ENCODE measurements at places on chromosomes 2 and 18.

DNA sequence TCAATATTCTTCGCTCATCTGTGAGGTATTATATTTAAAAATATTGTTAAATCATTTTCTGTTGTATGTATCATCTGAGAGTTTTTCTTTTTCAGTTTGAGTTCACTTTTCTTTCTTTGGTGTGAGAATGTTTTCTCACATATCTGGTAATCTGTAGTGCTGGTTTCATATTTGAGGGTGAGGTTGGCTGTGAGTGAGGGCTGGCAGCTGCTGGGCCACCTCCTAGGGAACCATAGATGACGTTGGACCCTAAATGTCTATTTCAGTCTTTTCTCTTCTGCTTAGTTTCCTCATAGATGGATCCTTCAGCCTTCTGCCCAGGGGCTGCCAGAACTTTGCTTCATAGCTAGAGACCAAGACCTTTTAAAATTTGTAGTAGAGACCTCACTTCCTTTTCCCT is 33.5 kb downstream of the MGAT5 start:
- no peak for DNase-seq

GRCh38 chr2:88254437-88255091 is 84.4 kb downstream of the THNSL2 start:
- no peak for DNase-seq

- DNase-seq, result no peak
These were observed 593.9 kb upstream of the NETO1 start for GRCh38 chr18:73461780-73462059.

DNA sequence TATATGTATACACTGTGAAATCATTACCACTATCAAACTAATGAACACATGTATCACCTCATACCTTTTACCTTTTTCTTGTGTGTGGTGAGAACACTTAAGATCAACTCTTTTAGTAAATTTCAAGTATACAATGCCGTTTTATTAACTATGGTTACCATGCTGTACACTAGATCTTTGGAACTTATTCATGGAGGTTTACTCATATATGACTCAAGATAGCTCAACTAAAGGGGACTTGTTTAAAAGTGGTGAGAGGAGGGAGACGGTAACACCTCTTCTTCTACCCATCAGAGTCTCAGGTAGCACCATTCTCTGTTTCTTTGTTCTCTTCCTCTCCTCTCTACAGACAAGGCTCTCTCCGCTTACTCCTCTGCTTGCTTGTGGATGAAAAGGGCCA is 36.1 kb upstream of the TMEM178A start:
- no peak for DNase-seq

DNA sequence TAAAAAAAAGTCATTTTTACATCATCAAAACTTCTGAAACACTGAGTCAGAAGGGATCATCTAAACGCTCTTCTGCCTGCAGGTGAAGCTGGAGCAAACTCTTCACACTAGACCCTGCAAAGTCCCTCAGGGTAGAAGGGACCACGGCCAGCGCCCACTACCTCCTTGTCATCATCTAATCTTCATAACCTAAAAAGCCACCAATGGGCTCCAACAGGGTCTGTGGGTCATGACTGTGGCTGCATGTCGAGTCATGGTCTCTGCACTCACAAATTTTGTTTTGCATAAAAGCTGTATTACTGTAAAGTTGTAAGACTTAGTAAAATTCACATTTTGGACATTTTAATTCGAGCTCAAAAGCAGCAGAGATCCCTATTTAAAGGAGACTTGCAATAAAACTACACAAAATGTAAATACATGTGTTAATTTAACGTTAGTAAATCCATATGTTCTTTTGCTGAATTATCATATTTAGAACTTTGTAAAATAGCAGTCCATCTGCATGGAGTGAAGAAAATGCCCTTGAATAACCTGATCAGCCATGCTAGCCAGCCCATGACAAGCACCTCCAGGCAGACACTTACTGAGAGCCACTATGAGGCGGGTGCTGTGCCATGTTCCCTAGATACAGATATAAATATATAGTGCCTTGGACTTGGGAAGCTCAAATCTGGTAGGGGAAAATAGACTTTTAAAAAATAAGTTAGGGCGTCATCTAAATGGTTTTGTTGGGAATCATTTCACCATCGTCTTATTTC is 437.2 kb upstream of the LYPD1 start:
- no peak for DNase-seq

DNA sequence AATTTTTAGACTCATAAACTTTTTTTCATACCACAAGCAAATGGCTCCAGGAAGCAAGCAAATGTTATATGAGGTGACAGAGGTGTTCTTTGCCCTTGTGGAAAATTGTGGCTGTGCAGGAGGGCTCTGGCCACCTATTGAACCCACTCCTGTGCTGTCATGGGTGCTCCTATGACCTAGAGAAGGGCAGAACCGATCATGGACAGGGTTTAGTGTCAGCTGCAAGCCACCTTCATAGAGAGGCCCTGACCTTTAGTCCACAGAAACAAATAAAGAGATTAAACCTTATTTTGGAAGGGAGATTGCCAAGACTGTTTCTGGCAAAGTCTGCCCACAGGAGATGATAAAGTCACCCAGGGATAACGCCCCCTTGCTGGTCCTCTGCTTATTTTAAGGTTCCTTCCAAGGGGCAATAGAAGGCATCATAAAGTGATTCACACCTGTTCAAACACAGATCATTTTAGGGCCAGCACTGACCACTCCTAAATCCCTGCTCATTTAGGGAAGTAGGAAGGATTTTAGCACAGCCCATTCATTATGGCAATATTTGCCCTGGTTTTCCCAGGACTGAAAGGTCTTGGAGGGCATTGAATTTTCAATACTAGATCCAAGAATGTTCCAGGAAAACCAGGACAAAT is 26.1 kb upstream of the STAT4 start:
- DNase-seq, result no peak

GRCh38 chr2:227799202-227799601 is 14.4 kb upstream of the CCL20 start:
- no peak for DNase-seq

GRCh38 chr18:57538614-57539013 is 47.9 kb downstream of the FECH start:
- DNase-seq, result no peak

DNA sequence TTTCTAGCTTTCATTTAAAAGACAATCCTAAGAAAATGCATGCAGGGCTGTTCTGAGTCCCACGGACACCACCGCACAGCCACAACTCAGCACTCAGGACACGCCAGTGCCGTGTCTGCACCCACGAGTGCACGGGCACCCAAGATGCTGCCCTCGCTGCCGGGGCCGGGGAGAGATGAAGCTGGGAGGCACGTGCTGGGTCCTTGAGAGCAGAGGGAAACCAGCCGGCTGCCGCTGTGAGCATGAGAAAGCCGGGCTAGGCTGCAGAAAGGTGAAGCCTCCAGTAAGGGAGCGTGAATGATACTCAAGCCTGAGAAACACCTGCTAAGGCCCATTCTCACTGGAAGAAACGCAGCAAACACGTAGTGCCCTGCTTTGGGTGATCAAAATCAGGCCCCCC is 4.8 kb downstream of the COPS9 start:
- no peak for DNase-seq
